GDM1 (cell line): ENCODE measurements at places on chromosomes 16 and 17.

DNA sequence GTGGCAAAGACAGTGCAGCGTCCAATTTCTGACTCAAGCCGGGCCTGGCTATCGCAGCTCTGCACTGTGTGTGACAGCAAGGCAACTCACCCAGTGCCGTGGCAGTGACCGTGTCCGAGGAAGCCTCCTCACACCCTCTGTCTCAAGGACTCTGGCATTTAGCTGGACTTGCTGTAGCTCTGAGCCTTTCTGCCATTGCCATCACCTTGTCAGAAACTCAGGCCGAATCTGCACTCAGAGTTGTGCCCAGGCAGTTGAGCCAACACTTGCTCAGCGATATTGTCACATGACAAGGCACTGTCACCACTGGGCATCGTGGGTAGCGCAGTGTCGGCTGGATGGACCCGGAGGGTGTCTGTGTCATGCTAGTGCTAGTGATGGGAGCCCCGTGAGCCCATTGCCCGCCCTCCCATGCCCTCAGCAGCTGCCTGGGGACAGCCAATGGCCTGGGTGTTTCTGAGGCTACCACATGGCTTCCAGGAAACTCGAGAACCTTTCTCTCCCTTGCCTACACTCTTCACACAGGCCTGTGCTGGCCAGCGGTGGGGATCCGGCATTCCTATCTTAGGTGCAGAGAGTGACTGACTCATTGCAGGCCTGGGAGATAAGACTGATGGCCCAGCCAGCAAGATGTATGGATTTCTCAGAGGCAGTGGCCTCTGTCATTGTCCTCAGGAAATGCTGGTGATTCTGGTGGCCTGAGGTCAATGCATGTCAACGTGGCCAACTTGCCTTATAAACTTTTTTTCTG, 22.1 kb upstream of the STH start:
- no peak for DNase-seq

DNA sequence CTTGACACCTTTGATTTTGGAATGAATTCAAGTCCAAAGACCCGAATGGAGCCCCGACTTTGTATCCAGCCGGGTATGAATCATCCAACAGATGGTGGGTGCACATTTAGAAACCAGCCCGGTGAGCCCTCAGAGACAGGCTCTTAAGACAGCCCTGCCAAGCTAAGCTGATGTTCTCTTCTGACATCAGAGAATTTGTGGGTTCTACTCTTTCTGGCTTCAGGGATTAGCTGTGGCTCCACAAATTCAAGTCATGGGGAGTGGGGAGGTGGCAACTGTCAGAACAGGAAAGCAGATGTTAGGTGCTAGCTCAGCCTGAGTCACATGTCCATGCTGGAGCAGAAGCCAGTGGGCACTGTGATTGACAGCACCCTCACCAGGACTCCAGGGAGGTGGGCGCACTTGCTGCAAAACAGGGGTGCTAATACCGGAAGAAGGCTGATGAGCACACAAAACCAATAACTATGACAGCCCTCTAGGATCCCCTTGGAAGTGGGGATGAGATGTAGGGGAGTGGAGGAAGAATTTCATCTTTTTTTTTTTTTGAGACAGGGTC, 31.4 kb upstream of the XYLT2 start:
- DNase-seq, result no peak

DNA sequence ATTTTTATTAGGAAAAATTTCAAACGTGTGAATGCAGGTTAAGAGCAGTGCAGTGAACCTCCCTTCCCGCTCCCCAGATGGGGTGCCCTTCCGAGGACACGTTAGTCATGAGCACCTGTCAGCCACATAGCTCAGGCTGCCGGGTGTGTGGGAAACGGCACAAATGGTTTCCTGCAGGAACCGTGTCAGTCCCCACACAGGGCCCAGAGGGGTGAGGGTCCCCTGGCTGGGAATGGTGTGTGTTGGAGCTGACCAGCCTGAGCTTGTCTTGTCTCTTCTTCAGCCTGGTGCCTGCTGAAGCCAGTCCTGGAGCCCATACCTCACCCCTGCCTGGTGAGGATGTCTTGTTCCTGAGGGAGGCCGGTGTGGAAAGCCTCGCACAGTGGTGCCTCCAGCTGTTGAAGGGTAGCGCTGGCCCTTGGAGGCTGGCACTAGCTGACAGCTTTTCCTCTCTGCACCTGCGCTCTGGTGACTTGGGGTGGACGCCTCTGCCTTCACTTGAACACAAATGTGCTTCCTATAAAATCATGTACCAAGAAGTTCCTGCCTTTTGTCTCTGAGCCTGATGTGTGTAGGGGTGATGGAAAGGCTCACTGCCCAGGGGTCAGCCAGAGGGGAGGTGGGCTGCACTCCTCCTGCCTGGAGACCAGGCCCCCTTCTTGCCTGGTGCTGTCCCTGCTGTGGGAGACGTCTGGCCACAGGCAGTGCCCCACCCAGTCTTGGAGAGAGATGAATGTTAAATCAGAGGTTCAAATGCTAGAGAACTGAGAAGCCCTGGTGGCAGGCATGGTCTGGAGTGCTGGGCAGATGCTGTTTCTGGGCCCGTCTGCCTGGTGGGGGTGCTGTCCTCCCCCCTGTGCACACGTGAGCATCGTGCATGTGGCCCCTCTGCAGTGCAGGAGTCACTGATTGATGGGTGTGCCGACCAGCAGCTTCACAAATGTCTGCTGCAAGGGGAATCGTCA, 102.6 kb upstream of the ZNF750 start:
- DNase-seq, result no peak

DNA sequence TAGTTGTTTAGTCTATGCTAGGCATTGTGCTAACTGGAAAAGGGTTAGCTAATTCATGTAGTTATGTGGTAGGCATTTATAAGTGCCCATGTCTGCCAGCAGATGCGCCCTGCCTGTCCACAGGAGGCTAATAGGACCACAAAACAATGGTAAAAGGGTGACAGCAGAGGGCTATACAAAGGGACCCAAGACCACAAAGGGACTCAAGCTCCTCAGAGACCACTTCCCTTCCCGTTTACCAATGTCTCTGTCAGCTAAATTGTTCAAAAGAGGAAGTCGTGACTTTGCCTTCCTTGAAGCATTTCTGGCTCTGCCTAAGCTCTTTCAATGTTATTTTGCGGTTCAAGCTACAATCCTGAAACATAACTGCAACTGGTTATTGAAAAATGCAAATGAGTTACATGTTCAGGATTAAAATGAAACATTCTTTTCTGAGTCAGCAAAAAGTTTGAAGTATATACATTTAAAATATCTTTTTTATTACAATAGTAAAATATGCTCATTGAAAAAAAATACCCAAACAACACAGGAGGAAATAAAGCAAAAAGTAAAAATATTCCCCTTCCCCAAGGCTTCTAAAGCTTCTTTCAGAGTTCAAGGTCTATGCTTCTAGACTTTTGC, 149.2 kb downstream of the MAF start:
- DNase-seq, result peak; percentile 75

DNA sequence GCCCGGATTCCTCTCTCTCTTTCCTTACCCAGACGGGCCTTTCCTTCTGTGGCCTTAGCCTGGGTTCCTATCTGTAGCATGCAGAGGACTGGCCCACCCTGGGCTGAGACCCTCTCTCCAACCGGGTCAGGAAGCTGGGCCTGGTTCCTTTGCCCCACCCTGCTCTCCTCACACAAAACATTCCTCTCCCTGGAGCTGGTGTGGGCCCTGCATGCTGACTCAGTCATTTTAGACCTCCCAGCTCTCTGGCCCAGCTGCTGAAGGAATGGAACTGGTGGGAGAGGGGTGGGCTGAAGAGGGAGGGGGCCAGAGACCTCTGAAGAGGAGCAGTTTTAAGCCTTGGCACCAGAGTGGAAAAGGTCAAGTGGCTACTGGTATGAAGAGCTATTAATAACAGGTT, 957 bp downstream of the MYL4 start:
- no peak for DNase-seq

DNA sequence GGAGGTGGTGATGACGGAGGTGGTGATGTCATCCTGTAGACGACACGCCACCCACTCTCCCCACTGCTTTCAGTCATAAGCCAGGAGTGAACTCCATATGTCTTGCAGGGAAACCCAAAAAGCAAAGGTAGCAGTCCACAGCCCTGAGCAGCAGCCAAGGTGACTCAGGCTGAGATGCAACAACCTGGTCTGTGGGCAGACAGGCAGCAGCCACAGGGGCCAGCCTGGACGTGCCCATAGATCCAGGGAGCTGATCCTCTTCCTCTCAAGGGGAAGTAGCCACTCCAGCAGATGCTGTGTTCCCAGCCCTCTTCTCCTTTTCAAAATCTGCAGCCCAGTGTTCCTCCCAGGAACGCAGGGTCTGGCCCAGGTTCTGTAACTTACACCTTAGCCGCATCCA, 17.3 kb upstream of the CIITA start:
- no peak for DNase-seq

GRCh38 chr16:22673421-22673831, 140.5 kb upstream of the HS3ST2 start:
- no peak for DNase-seq

GRCh38 chr16:23987443-23987842, 151.7 kb downstream of the PRKCB start:
- no peak for DNase-seq
